ENCODE measurements at places on chromosomes 5 and 9. TPM values are rescaled to one million over a fixed set of nuclear protein-coding genes. Genes with fewer than 3 reads are reported as not detected.

OMD gene
- not detected for total RNA-seq

SFXN1 gene
- 101 TPM for total RNA-seq

F12 gene
- total RNA-seq = 5.5 TPM

EFCAB9 gene
- total RNA-seq = 0.72 TPM

SLC23A1 gene
- not detected for total RNA-seq

TRIM36 gene
- total RNA-seq = 6.3 TPM

CDC20B gene
- total RNA-seq = not detected

OR1Q1 gene
- not detected for total RNA-seq

SOHLH1 gene
- not detected for total RNA-seq

FGD3 gene
- total RNA-seq = 0.23 TPM

SPARC gene
- 2,270 TPM for total RNA-seq

PCDHB8 gene
- 6.6 TPM for total RNA-seq

SEPTIN8 gene
- 36.1 TPM for total RNA-seq

GPR151 gene
- not detected for total RNA-seq

FBP1 gene
- not detected for total RNA-seq

TICAM2 gene
- total RNA-seq = 2.3 TPM

SMIM15 gene
- 75.4 TPM for total RNA-seq

PRDM9 gene
- 0.41 TPM for total RNA-seq

GGTA1 gene
- not detected for total RNA-seq

LCN12 gene
- not detected for total RNA-seq

HTR4 gene
- total RNA-seq = not detected

CDC25C gene
- total RNA-seq = 17.2 TPM

FYB1 gene
- total RNA-seq = 1.0 TPM

ARID3C gene
- 0.11 TPM for total RNA-seq

GIN1 gene
- 4.0 TPM for total RNA-seq

HMMR gene
- total RNA-seq = 55.5 TPM

MYOT gene
- not detected for total RNA-seq

SLC35D2 gene
- 22.8 TPM for total RNA-seq

Measured in A375 (cell line).